Omental fat pad (tissue), 4 donors: ENCODE measurements at places on chromosomes 13 and 19.

DNA sequence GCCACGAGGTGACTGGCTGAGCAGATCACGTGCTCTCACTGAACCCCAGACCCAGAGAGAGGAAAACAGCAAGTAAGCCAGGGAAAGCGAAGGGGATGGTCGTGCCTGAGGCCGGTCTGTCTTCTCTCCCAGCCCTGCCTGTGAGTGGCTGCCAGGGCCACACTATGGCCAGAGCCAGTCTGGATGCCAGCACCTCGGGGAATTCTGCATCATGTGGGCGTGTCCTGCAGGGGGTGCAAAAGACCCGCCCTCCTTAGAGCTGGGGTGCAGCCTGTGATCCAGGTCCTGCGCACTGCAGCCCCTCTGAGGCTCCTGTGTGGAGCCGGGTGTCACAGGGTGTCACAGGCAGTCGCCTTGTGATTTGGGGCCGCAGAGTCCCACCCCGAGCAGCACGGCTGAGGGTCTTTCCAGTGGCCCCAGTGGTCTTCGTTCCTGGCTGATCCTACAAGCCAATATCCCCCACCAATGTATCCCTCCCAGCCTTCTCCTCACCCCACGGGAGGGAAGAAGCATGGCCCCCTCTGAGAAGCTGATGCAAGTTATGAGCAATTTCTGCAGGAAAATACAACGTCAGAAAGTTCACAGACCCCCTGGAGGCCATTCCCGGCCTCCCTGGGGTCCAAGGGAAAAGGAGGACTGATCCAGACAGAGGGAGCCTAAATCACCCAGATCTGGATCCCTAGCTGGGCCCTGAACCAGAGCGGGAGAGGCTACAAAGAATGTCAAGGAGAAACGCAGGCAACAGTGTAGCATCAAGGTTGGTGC is 7.7 kb downstream of the PPP1R12C start:
- no peak for DNase-seq

GRCh38 chr13:26497968-26498511 is 59.4 kb upstream of the WASF3 start:
- DNase-seq = no peak

DNA sequence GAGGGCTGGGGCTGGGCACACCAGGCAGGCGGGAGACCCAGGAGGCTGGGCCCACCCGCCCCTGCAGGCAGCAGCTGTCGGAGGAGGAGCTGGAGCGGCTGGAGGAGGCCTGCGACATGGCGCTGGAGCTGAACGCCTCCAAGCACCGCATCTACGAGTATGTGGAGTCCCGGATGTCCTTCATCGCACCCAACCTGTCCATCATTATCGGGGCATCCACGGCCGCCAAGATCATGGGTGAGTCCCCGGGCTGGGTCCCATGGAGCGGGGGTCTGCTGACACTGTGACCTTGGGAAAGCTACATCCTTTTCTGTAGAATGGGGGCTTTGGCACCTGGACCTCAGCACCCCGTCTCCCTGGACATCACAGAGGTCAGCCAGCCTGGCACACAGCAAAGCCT is 8.1 kb downstream of the PRPF31 start:
- DNase-seq = no peak

GRCh38 chr19:12000152-12000981 is 35.1 kb downstream of the ZNF433 start:
- no peak for DNase-seq

DNA sequence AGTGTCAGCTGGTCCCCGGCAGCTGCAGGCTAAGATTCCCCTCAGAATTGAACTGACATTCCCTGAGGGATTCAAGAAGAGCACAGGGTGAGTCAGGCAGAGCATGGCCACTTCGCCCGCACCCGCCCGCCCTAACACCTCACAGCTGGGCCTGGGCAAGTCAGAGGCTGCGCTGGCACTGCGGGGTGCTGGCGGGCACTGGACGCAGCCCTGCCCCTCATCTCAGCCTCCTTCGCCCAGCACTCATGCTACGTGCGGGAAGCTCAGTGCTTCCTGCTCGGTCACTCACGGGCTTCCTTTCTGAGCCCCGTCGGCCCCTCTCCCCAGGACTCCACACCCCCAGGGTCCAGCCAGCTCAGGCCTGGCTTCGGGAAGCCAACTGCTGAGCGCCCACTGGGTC is 56.9 kb downstream of the MLLT1 start:
- no peak for DNase-seq

DNA sequence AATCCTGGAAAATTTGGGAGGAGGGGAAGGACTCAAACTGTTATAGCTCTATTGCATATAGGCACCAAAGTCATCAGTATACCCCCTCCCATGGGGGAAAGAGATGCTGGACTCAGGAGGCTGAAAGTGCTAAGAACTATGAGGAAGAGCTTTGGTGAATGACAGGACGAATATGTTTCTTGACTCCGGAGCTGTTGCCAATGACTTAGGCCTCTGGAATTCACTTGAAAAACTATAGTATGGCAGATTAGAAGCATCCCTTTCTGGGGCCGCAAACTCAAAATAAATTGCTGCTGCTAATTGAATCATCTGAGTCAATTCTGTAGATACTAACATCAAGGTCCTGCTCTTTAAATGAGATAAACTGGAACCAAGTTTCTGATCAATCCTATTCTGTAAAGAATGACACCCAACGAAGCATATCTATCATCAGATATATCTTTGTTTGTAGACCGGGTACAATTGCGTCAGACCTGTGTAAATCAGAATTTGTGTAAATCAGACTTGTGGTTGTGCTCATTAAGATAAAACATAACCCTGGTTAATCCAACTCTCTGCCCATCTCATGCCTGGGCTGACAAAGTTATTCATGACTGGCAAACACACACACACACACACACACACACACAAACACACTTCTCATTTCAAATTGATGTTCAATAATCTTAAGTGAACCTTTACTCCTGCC is 1793.8 kb upstream of the PCDH20 start:
- no peak for DNase-seq

DNA sequence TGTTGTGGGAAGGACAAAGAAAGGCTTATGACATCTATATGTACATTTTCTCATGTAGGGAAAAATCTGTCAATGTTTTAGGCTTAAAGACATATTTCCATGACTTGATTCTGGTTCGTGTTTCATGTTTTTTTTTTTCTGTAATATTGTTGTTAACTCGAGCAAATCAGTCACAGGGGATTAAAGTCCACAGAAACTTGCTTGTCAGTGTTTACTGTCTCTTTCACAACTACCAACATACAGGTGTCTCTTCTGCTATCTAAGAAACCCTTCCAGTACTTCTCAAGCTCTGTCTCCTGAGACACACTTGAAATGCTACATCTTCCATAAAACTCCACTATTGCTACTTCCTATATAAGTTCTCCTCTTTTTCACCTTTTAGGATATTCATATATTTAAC is 130.9 kb upstream of the SLITRK6 start:
- DNase-seq = no peak

GRCh38 chr13:113404723-113405471 is 41.0 kb upstream of the GRTP1 start:
- DNase-seq = no peak

GRCh38 chr19:55068950-55069864 is 6.3 kb upstream of the RDH13 start:
- DNase-seq = no peak

DNA sequence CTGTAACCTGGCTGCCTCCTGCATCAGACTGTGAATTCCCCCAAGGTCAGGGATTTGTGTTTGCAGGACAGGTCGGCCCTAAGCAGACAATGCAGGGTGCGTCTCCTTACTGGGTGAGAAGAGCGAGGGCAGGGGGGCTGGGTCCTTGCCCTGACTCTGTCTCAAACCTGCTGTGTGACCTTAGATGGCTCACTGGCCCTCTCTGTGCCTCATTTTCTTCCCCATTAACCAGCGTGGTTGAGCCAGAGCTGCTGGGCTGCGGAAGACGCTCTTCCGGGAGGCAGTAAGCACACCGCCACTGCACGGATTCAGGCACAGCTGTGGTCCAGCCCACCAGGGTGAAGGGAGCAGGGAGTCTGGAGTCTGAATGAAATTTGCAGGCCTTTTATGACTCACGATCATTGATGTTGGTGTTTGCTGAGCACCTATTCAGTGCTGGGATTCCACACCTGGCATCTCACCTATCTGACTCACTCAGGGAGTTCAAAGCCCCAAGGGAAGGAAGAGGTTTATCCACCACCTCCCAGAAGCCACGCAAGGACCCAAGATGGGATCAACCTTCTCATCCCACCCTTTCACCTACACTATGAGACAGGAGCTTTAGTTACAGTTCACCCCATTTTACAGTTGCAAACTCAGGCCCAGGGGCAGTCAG is 2.5 kb downstream of the AKT1S1 start:
- no peak for DNase-seq

GRCh38 chr13:91372911-91373310 is 25.4 kb downstream of the MIR17HG start:
- DNase-seq = no peak

- no peak for DNase-seq
Observed at GRCh38 chr13:78709028-78709427, 50.1 kb upstream of the OBI1 start.

DNA sequence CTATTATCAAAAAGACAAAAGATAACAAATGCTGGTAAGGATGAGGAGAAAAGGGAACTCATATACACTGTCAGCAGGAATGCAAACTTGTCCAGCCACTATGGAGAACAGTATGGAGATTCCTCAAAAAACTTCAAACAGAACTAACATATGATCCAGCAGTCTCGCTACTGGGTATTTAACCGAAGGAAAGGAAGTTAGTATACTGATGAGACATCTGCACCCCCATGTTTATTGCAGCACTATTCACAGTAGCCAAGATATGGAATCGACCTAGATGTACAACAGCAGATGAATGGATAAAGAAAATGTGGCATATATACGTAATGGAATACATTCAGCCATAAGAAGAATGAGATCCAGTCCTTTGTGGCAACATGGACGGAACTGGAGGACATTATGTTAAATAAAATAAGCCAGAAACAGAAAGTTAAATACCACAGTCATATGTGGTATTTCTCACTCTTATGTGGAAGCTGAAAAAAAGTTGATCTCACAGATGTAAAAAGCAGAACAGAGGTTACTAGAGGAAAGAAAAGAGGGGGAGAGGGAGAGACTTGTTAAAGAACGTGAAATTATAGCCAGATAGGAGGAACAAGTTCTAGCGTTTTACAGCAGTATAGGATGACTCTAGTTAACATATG is 83.2 kb downstream of the RUBCNL start:
- DNase-seq = no peak

DNA sequence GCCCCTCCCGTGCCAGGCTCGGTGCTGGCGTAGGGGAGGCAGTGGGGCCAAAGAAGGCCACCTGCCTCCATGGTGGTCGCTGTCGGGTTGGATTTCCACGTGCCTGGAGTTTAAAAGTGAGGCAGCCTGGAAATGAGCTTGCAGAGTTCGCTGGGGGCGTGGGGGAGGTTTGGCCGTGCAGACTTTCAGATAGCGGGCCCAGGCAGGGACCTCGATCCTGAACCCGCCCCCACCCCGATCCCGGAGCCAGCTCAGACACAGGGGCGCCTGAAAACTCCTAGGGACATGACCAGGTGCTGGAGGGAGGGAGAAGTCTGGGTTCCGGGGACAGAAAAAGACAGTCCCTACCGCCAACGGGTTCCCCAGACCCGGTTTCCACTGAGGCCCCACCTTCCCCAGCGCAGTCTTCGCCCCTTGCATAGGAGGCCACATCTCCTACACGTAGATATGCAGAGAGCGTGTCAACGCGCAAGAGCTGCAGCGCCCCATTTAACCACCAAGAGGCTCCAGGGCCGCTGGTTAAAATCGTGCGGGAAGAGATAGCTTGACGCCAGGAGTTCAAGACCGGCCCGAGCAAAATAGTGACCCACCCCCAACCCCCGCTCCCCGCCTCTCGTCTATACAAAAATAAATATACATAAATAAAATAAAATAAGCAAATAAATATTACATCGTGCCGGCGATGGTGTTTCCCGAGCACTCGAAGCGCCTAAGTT is 8.5 kb downstream of the CCDC8 start:
- no peak for DNase-seq

DNA sequence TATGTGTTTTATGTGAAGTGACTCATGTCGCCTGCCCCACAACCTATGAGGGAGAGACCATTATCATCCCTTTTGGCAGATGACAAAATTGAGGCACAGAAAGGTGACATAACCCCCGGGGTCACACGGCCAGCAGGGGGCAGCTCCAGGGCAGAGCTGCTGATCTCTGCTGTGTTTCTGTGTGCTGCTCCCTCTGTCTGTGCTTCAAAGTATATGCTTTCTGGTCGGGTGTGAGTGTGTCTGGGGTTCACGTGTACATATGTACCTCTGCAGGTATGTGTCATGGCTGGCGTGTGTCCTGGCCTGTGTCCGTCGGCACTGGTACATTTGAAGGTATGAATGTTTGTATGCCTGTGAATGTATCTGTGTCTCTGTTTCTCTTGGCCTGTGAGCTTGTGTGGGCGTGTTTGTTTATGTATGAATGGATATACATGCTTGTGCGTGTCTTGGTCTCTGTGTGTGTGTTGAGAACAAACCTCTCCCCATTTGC is 7.1 kb downstream of the LIPE start:
- DNase-seq = no peak
